NCI-H1092 (cell line): ENCODE measurements at places on chromosomes 12 and 14.
A peak's percentile ranks its signal among the peaks of the same experiment; 100 is the strongest.

GRCh38 chr12:49347311-49348193, 864 bp downstream of the DNAJC22 start:
- peak; percentile 17 for DNase-seq

DNA sequence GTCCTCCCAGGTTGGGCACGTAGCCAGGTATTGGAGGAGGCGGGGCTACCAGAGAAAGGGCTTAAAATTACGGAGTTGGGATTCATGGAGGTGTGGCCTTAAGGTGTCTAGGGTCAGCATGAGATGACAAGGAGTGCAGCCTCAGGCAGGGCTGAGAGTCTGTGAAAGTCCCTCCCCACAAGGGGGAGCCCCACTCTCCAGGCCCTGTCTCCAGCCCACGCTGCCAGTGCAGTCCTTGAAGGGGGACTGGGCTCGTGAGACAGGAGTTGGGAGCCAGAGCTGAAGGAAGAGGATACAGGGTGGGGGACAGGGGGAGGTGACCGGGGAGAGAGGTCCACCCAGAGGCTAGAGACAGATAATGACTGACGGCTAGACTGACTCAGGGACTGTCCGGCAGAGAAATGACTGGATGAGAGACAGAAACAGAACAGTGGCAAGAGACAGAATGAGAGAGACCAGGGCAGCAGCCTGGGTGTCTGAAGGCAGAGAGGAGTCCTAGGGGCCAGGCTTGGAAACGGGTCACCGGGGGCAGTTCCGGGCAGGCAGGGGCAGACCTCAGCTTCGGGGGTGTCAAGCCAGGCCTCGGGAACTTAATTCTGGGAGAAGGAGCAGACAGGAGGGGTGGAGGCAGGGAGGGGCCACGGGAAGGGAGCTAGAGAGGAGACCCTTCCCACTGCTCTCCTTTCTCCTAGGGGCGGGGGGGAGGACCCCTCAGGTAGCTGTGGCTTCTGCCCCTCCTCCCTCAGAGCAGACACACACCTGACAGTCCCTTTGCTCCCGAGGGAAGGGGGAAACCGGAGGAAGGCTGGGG, 970 bp downstream of the CDH24 start:
- no peak for DNase-seq

DNA sequence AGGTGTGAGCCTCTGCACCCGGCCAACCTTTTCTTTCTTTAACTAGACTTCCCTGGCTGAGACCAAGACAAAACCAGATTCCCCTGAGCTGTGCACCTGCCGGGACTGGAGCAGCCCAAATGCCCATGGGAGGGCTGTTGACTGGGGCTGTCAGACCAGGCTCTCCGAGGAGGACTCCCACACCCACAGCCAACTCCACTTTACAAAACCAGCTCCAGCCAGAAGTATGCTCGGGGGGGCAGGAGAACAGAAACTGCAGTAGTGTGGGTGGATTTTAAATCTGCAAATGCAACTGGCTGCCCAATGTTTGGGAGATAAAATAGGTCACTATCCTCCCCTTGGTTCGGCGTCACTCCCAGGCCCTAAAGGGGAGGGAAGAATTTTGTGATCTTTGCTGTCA, 78.5 kb downstream of the VCPKMT start:
- DNase-seq = no peak

DNA sequence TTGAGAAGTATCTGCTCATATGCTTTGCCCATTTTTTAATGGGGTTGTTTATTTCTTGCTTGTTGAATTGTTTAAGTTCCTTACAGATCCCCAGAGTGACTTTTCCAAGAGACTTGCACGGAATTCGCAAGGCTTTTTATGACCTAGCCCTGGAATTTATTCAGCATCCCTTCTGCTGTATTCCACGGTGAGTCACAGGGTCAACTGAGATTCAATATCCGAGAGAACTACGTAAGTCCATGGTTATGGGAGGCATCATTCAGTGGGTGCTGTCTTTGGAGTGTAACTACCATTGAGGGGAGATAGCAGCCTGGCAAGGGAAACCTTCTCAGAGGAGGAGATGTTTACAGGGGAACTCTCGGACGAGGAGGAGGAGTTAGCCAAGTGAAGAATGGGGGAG, 20.9 kb upstream of the GPRC5A start:
- no peak for DNase-seq

- DNase-seq = no peak
These were observed 16.5 kb upstream of the GABARAPL1 start for GRCh38 chr12:10196210-10196609.

- no peak for DNase-seq
These were observed 124.6 kb downstream of the TTC7B start for GRCh38 chr14:90691627-90692026.

GRCh38 chr12:122813310-122813713, 21.9 kb upstream of the HIP1R start:
- no peak for DNase-seq

DNA sequence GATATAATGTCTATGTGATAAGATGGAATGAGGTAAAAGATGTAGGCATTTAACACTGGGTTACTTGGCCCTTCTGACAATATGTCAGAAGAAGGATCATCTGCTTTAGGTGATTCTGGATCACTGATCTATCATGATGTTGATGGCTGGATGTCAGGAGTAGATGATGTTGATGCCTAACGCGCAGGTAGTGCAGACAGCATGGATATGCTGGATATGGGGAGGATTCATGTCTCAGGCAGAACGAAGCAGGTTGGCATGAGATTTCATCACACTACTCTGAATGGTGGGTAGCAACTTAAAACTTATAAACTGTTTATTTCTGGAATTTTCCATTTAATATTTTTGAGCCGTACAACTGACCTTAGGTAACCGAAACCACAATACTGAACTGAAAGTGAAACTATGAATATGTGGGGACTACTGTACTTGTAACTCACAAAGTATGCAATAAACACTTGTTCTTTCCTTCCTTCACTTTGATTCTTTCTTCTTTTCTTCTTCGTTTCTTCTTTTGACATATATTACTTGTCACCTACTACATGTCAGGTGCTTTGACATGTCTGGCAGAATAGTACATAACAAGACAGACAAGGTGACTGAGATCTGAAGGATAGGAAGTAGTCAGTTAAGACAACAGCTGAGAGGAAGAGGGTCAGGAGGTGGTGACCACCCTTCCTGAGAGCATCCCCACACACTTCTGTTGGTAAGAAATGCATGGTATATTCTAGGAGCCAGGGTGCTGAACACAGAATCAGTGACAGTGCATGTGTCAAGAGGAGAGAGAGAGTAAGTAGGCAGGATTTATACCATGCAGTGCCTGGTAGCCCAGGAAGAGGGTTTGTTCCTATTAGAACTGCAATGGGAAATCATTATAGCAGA, 238.8 kb downstream of the PPFIA2 start:
- no peak for DNase-seq

DNA sequence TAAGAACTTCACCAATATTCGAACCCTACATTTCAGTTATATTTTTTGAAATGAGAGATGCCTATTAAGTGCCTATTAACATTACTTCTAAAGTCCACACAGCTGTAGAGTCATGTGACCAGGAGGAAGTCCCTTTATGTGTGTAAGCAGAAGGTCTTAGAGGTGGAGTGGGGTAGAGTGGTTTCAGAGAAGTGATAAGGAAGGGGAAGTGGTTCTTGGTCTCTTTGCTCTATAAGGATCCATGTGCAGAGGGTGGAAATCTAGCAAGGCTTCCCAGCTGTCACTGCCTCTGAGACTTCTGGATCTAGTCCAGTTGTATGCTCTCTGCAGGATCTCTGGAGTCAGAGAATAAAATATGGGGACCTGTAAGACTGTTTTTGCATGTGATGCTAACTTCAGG, 673.9 kb downstream of the FLRT2 start:
- DNase-seq = no peak

DNA sequence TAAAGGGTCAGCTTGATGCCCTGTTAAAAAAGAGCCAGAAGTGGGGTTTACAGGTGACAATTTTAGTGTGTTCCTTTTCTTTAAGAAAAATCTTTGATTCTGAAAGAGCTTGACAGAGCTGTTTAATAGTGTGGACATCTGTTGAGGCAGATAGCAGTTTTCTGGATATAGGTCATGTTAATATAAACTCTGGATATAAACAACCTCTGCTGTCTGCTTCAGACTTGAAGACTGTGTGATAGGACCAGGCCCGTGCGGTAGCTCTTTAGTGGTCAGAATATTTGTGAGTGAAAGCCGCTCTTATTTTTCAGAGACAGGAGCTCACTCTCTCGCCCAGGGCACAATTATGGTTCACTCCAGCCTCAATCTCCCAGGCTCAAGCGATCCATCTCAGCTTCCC, 439.9 kb upstream of the RGS6 start:
- DNase-seq = no peak

DNA sequence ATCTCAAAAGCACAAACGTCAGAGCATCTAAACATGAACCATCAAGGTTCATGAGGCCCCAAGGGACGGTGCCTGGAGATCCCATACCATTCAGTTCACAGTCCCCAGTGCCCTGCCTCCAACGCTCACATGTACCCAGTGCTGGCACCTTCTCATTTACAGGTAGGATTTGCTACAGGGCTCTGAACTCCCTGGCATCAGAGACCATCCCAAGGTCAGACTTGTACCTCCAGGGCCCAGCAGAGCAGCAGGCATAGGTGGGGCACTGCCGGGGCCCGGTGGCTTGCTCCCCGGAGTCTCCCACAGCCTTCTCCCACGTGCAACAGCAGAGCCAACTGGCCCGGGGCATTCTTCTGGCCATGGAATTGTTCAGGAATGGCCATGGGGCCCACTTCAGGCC, 114.8 kb downstream of the BCL11B start:
- DNase-seq = no peak
